CD4-positive, alpha-beta T cell treated with Interleukin-6 at 100 ng/mL for 8 hours (primary cell): ENCODE measurements at places on chromosomes 6 and 20.
A peak's percentile ranks its signal among the peaks of the same experiment; 100 is the strongest.

- no peak for DNase-seq
These were observed 29.8 kb downstream of the ARHGAP40 start for GRCh38 chr20:38631155-38632022.

DNA sequence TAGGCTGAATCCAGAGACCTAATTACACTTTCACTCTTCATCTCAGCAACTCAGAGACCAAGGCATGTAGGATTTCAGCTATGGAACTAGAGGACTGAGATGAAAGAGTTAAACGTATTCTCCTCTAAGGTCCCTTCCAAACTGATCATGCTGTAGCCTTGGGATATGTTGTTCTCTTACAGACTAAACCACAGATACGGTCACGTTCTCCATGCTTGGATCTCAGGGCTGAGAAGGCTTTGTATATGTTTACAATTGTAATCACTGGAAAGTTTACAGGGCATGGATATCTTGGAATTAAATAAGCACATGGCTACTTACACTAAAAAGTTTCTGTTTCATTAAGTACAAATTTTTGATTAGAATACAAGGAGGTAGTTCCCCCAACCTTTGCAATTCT lies 50.1 kb downstream of the PKIB start:
- no peak for DNase-seq

DNA sequence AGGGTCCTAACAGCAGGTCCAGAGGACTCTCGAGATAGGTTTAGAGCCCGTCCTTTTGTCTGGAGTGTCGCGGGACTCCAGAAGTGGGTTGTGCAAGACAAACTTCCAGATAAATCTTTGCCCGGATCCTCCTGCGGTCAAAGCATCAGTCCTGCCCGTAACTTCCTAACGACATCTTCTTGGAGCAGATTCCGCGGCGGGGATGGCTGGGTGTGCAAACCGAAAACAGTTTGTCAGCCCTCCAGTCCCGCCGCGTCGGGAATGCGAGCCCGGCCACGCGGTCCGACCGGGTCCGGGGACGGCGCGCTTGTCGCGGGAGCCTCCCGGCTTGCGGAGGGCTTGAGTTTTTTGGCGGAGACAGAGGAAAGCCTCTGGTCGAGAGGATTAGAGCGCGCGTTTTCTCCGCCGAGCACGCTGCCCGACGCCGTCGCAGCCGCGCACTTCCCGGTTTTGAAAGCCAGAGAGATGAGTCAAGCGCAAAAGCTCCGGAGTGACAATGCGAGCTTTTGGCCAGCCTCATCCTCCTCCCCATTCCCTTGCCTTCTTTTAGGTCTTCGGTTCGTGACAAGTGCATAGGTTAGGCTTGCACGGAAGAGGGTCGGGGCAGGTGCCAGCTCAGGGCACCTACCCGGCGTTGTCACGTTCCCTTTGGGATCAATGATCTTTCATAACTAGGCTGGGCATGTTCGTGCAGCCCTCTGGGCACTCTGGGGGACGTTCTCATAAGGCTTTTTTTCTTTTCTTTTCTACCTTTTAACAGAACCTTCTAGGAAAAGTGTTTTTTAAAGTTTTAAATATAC lies 91.3 kb upstream of the PRDM1 start:
- DNase-seq = peak; percentile 37

DNA sequence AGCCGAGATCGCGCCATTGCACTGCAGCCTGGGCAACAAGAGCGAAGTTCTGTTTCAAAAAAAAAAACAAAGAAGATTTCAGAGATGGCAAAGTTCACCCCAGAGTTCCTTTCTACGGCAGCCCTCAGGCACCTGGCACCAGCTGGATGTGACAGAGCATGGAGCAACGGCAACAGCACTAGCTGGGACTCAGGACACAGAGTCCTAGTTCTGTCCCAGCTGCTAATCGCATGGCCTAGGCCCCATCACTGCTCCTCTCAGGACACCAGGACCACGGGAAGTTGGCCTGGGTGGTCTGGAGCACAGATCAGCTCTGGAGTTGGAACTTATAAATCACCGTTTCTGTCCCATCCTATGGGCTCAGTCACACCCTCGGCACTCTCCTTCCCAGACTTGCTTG lies 1.1 kb downstream of the PGC start:
- no peak for DNase-seq

DNA sequence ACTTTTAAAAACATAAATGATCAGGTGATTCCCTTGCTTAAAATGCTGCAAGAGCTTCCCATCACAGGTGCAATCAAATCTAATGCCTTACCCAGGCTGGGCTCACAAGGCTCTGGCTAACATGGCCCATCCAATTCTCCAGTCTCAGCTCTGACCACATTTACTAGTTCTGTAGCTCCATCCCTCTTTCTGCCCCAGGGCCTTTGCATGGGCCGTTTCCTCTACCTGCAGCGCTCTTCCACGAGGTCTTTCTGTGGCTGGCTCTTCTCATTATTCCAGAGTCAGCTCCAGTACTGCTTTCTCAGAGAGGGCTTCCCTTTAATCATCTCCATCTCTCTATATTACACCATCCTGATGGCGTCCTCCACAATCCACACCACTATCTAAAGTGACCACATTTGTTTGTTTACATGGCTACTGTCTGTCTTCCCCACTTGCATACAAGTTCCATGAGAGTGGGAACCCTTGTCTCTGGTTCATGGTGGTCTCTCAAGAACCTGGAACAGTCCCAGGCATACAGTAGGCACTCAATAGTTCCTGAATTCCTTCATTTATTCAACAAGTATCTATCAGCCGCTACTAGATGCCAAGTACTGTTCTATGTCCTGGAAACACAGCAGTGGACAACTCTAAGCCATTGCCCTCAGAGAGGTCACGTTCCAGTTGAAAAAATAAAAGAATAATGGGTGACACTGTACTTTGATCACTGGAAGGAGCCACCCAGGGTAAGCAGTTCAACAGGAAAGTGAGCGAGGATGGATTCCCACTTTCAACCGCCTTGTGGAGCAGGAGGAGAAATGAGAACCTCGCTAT lies 12.6 kb downstream of the CYP24A1 start:
- DNase-seq = no peak

- no peak for DNase-seq
These were observed 20.9 kb upstream of the SMOC2 start for GRCh38 chr6:168420084-168420483.
